ENCODE measurements at places on chromosomes 5 and 9. TPM values are rescaled to one million over a fixed set of nuclear protein-coding genes. Genes with fewer than 3 reads are reported as not detected.

The RPP25L gene
- 49.2 TPM for total RNA-seq

- DNase-seq, result no peak
Observed at GRCh38 chr9:89483592-89484474, 14.1 kb downstream of the SEMA4D start.

- DNase-seq, result no peak
Observed at GRCh38 chr9:135017899-135018298, 69.6 kb upstream of the OLFM1 start.

- DNase-seq, result no peak
Observed at GRCh38 chr5:35029333-35029732, 18.4 kb downstream of the AGXT2 start.

- no peak for DNase-seq
Observed at GRCh38 chr5:181189363-181189961, 15.5 kb downstream of the TRIM7 start.

DNA sequence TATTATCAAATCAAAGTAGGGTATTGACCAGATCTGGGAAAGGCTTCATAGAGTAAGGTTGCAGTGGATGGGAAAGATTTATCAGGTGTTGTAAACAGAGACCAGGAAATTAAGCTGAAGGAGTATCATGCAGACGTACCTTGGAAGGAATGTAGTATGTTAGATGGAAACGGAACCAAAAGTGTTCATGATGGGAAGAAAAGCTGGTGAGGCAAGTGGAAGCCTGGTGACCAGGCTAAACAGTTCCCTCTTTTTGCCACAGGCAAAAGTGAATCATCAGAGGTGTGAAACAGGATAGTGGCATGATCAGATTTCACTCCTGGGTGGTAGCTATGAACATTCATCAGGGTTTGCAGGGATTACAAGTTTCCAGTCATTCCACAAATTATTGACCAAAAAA, 780.1 kb upstream of the DMAC1 start:
- no peak for DNase-seq

DNA sequence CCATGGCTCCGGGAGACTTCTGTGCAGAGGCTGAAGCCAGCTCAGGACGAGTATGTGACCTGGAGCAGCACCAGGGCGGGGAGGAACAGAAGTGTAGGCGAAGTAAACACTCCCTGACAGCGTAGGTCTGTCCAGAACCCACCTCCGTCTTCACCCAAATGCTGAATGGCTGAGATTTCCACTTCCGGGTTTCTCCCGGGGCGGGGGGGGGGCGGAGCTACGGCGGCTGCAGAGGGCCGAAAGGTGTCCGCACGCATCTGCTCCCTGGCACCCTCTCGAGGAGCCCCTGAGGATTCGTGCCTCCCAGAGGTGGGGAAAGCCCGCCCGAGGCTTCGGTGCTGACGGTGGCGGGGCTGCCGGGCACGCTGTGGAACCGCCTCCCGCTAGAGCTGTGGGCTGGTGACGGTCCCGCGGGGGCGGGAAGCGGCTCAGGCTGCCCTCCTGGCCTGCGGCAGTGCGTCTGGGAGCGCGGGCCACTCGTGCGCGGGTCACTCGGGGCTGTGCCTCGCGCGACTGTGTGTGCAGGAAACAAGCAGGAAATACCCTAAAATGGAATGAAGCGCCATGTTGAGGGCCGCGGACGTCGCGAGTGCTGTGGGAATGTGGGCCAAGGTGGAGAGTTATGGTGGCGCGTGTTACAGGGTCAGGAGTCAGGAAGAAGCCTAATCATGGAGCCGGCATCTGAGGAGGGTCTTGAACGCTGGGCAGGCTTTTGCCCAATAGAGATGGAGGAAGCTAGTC, 1425.4 kb downstream of the FOXD4L5 start:
- no peak for DNase-seq

- no peak for DNase-seq
Observed at GRCh38 chr9:32348106-32348695, 36.2 kb upstream of the ACO1 start.

GRCh38 chr9:128556276-128556675, 3.9 kb downstream of the SPTAN1 start:
- DNase-seq, result no peak

- DNase-seq, result no peak
Observed at GRCh38 chr5:37448941-37449340, 69.8 kb downstream of the WDR70 start.

DNA sequence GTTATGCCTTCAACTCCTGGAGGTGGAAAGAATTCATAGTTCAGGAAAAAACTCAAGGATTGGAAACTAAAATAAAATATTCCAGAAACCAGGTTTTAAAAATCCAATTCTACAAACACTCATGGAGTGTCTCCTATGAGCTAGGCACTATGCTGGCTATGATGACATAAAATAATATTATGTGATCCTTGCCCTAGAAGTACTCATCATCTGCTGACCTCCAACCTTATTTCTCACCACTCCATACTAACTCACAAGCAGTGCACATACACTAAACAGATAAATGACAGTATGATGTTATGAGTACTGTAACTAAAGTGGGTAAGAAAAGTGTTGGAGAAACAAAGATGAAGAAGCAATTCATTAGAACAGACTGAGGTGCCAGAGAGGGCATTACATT, 93.2 kb upstream of the NR5A1 start:
- DNase-seq, result no peak

GRCh38 chr9:135468854-135469521, 10.6 kb upstream of the PPP1R26 start:
- DNase-seq, result no peak
